ENCODE measurements at places on chromosomes 1 and 21.

DNA sequence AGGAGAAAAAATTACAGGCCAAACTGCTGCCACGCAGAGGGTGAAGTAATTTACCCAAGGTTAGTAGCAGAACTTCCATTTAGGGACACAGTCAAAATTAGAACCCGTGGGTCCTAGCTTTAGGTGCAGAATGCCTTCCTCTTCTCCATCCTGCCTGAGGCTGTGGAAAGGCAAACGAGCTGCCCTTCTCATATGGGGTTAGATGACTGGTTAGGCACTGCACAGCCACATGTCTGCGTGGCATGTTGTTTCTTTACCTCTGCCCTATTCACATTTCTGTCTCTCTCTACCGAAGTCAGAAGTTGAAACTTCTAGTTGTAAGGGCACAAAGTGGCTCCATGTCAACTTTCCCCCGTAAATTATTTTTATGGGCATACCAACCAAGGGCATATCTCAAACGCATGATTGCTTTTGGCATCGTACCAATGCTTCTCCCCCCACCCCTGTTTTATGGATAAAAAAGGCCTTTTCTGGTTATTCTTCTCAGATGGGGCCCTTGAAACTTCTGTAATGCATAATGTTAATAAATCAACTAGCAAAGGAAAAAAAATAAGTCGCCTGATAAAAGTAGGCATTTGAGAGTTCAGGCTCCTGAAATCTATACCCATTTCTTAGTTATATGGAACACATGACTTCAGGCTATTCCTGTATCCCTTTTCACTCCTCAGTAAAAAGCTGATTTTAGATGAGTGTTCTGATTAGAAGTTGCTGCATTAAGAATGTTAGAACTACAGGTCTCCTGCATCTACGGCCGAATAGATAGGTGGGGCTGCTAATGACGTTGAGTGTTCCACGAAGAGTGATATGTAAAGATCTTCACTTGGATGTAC lies 139.6 kb upstream of the NRIP1 start:
- DNase-seq: no peak

DNA sequence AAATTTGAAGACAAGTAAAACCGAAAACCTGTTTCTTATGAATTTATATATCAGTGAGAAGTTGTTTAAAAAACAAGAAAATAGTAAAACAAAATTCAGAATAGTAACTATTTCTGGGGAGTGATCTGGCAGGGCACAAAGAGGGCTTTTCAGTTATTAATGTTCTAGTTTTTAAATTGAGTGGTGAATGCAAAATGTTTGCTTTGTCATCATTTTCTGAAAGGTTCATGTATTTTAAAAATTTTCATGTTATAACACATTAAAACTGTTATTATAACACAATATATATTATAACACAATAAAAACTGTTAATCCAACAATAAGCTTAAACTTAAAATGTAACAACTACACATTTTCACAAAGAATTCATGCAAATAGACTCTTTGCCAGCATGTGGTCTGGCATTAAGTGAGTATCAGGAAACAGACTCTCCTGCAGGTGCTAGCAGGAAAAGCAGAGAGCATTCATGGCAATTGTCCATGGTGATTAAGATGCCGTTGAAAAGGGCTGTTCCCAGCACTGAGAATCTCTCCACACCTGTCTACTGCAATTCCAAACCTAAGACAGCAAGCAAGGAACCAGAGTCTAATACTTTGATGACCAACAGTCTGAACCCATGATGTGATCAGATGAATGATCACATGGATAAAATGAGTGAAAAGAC lies 204.9 kb downstream of the TBX15 start:
- no peak for DNase-seq

GRCh38 chr1:167093846-167094516 lies at the start of gene STYXL2:
Gene STYXL2, plus strand, starts transcription at chr1:167094075. Its CDS starts 775 bp downstream, at chr1:167094850.
- no peak for DNase-seq

DNA sequence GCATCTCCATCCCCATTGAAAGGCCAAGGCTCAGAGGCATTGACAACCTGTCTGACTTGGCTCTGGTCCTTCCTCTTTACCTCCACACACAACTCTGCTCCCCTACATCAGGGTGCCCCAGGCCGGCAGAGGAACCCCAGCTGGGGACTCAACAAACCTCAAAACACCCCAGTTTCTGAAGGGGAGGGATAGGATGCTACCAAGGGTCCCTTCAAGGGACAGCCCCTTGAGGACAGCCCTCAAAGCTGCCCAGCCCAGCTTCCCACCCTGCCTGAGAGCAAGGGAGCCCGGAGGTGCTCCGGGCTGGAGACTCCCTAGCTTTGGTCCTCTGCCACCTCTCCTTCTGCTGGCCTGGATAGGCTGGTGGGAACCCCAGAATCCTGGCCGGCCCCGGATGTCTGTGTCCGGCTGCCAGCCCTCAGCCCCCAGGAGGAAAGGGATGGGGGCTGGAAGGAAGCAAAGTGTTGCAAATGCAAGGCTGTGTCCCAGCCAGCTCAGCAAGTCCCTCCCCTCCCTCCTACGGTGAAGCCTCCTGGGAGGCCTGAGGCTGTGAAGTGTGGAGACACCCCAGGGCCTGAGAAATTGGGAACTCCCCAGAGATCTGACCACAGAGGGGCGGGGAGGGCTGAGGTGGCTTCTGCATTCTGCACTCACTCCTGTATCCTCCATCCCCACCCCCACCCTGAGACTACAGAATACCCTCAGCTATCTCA lies 1.1 kb upstream of the MARCKSL1 start:
- no peak for DNase-seq

DNA sequence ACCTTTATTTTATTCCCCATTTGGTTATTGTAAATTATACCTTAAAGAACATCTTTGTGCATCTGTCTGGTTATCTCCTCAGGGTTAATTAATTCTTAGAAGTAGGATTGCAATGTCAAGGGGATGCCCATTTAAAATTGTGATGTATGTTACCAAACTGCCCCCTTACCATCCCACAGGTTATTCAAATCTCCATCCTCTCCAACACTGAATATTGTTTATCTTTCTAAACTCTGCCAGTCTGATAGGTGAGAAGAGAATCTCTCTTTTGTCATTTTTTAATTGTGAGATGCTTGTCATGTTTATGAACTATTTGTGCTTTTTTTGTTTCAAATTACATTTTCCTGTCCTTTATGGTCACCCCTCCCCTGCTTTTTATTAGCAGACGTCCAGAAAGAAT lies 55.8 kb downstream of the VWA5B1 start:
- DNase-seq: no peak

- no peak for DNase-seq
Measured at GRCh38 chr21:38842079-38842478, 36.4 kb downstream of the ETS2 start.

DNA sequence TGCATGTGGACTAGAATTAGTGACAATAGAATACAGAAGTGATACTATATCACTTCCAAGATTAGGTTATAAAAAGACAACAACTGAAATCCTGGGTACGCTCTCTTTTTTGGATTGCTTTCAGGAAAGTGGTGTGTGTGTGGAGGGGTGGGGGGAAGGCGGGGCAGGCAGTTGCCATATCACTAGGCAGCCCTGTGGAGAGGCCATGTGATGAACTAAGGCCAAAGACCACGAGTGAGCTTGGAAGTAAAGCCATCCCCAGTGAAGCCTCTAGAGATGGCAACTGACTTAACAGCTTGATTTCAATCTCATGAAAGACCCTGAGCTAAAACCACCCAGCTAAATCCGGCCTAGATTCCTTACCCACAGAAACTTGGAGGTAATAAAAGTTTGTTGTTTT lies 6.2 kb upstream of the ASPM start:
- DNase-seq: no peak

DNA sequence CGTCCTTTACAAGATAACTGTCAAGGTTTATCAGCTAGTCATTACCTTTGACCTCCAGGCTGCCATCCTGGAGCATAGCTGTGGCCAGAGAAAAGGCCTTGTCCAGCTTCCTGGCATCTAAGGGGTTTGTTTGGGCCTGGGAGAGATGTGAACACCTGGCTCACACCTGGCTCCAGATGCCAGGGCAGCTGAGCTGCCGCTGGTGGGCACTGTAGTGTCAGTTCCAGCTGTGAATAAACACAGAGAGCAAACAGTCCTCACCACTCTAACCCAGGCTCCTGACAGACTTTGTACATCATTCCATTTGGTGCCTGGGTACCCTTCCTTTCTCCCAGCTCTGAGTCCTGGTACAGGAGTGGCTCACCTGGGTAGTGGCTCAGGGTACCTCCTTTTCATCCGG lies 14.3 kb upstream of the KCNA10 start:
- no peak for DNase-seq

DNA sequence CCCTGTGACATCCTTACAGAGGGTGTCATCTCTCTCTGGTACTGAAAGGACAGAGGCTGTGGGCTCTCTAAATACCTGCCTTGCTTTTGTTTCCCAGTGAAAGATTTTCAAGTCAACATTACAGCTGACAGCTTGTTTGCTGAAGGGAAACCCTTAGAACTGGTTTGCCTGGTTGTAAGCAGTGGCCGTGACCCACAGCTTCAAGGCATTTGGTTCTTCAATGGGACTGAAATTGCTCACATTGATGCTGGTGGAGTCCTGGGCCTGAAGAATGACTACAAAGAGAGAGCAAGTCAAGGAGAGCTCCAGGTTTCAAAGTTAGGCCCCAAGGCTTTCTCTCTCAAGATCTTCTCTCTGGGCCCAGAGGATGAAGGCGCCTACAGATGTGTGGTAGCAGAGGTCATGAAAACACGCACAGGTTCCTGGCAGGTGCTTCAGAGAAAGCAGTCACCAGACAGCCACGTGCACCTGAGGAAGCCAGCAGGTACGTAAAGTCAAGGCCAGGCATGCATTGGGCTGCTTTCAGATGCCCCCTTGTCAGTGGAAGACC lies 11.8 kb downstream of the CD101 start:
- peak; percentile 17 for DNase-seq

DNA sequence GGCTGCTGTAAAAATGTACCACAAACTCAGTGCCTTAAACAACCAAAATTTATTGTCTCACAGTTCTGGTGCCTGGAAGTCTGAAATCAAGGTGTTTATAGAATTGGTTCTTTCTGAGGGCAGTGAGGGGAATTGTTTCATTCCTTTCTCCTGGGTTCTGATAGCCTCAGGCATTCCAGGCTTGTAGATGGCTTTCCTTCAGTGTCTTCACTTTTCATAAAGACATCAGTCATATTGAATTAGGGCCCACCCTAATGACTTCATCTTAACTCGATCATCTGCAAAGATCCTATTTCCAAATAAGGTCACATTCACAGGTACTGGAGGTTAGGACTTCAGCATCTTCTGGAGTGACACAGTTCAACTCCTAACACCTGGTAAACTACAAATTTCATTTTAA lies 15.0 kb downstream of the CDKN2C start:
- DNase-seq: no peak

DNA sequence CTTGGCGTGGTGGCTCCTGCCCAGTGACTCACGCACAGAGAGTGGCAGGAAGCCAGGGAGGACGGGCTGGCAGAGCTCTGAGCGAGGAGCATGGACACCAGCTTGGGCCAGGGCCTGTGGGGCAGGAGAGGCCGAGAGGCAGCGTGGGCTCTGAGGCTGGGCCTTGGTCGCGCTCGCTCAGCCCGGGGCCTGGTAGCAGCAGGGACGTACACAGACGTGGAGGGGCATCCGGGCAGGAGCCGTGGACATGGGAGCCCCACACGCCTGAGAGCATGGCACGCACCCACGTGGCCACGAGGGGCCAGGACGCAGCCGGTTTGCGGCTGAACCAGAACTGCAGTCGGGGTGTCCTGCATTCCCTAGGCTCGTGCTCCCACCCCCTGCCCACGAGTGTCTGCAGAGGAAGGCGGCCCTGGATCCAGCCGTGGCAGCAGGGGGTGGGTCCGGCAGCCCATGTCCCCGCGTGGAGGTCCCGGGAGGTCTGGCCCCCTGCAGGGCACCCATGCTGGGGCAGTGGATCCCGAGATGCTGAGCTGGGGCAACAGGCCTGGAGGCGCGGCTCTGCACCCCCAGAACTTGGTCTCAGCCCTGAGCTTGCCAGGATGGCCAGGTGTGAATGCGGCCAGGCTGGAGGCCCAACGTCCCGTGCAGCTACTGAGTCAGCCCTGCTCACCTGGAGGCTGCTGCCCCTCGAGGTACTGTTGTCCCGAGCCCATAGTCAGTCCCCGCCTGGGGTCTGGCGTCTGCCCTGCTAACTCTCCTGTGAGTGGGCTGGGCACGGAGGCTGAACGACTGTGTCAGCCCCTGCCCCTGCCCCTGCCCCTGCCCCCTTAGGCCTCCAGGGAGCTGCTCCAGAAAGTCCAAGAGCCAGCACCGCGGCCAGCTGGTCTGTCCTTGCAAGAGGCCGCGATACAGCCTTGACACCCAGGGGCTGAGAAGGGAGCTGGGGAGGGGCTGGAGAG lies 61.6 kb downstream of the SLX9 start:
- no peak for DNase-seq

DNA sequence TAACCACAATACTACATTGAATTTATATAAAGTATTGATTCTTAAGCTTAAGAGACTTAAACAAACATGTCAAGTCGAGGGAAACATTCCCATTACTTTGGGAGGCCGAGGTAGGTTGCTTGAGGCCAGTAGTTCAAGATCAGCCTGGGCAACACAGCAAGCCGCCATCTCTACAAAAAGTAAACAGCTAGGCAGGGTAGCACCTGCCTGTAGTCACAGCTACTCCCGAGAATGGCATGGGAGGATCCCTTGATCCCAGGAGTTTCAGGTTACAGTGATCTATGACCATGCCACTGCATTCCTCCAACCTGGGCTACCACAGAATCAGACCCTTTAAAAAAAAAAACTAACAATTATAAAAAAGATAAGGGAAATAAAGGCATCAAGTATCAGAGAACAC lies 50.4 kb downstream of the EIF4G3 start:
- no peak for DNase-seq

Measured in HuH-7.5 (cell line).